NCI-H526 (cell line): ENCODE measurements at places on chromosomes 16 and 17.

DNA sequence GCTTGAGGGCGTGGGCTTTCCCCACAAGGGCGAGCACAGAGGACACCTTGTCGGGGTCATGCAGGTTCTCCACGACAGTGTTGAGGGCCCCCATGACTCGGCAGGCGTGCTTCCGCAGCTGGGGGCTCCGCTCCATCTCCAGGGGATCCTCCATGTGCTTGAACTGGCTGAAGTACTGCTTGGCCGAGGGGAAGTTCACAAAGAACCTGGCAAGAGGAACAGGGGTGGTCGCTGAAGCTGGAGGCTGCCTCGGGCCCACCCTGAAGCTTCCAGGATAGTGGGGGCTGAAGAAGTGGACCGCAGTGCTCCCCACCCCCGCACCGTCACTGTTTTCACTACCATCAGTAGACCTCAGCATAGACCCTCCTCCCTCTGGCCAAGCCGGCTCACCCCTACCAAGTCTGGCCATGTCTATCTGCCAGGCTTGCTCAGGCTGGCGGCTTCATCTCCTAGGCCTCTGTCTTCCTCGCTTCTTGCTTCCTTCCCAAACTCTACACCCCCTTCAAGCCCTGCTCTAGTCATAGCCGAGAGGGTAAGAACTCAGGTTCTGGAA, 5.9 kb downstream of the CYGB start:
- no peak for DNase-seq

DNA sequence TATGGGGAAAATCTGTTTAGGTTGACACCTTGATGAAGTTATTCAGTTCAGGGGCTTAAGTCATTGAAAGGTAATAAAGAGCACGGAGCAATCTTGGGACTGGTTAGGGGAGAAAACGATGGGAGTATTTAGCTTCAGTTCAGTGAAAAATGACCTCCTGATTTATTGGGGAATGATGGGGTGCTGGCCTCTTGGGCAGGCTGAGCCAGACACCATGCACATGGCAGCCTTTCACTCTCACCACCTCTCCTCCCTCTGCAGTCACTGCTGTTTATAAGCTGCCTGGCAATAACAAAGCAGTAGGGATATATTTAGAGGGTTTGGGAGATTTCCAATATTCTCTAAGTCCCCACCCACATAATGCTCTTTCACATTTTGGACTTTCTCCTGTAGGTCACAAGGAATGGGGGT, 140.5 kb upstream of the HS3ST2 start:
- no peak for DNase-seq

DNA sequence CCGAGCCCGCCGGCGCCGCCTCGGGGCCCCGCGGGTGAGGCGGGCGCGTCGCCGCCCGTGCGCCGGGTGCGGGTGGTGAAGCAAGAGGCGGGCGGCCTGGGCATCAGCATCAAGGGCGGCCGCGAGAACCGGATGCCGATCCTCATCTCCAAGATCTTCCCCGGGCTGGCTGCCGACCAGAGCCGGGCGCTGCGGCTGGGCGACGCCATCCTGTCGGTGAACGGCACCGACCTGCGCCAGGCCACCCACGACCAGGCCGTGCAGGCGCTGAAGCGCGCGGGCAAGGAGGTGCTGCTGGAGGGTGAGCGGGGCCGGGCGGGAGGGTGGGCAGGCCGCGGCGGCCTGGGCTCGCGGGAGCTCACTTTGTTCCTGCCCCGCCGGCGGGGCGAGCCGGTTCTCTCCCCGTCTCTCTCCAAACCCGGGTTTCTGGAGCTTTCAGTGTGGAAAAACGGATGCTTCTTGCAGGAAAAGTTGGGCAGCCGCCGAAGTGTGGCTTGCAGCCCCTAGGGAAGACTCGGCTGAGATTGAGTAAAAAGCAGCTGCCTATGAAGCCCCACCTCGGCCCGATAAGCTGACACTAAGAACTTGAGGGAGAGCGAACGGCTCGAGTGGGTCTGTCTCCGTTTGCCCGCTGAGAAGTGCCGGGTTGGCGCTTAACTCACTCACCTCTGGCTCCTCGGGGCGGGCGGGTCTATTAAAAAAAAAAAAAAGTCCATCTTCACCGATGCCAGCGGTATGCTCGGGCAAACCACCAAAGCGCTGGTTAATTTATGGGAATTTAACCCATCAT, 677 bp downstream of the SNTB2 start:
- DNase-seq: peak; percentile 69

DNA sequence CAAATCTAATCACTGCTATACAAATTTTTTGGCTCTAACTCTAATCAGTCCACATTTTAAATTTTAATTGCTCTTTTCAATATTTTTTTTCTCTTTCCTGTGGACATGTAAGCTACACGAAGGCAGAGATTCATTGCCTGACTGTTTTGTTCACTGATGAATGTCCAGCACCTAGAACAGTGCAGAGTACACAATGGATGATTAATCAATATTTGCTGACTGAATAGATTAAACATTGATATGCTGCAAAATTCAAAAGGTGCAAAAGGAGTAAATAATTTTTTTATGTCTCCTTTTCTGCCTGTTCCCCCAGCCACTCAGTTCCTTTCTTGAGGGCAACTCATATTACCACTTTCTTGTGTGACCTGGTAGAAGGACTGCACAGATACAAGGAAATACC, 32.8 kb downstream of the SCNN1B start:
- no peak for DNase-seq

DNA sequence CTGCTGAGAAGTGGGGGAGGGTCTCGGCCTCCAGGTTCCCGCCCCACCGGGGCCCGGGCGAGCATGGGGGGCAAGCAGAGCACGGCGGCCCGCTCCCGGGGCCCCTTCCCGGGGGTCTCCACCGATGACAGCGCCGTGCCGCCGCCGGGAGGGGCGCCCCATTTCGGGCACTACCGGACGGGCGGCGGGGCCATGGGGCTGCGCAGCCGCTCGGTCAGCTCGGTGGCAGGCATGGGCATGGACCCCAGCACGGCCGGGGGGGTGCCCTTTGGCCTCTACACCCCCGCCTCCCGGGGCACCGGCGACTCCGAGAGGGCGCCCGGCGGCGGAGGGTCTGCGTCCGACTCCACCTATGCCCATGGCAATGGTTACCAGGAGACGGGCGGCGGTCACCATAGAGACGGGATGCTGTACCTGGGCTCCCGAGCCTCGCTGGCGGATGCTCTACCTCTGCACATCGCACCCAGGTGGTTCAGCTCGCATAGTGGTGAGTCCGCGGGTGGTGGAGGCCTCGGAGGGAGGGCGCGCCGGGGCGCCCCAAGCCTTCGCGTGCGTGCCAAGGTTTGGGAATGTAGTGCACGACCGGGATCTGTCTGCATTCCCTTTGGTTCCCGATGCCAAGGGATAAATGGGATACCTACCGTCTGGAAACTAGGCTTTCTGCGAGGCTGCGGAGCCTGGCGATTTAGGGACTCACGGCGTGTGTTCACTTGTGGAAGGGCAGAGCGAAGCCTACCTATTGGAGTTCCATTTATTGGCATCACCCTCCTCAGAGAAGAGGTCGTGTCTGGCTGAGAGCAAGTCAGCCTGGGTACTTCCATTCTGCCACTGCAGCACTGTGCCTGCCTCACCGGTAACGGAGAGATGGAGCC, 1.0 kb downstream of the ZNRF1 start:
- peak; percentile 65 for DNase-seq

DNA sequence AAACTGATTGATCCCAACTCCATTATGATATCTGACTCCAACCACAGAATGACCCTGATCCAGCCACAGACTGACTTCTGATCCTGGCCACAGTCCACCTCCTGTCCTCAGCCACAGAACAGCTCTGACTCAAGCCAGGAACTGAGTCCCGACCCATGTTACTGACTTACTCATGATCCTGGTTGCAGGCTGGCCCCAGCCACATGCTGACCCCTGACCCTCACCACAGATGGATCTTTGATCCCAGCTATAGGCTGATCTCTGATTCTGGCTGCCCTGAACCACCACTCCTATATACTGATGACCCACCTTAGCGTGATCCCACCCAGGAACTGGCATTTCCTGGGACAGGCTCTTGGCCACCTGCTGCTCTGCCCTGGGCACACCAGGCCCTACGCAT, 32.2 kb upstream of the IL21R start:
- DNase-seq: no peak

DNA sequence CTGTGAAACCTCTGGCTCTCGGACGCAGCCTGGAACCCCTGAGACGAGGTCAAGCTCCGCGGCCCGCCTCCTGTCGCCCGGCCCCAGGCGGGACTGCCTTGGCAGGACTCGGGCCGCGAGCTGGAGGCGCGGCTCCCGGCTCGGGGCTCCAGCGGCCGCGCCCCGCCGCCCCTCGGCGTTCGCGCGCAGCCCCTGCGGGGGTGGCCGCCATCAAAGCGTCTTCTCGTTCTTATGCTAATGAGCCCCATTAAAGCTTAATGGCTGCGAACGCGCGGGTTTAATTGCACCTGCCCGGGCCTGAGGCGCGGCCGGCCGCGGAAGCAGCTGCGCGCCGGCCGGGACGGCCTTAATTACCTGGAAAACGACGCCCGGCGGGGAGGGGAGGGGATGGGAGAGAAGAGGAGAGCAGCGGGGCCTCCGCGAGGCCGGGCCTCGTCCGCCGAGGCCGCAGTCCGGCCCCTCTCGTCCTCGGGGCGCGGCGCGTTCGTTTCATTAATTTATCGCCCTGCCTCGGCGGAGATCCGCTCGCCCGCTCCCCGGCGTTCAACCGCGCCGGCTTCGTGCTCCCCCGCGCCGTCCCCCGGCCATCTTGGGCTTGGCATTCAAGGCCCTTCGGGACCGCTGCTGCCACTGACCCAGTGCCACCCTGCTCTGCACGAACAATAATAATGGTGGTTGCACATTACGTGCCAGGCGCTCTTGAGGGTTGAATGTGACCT, 19.2 kb downstream of the RAI1 start:
- DNase-seq: no peak

- DNase-seq: no peak
These were observed 30.4 kb downstream of the ERN1 start for GRCh38 chr17:64099543-64099942.

- no peak for DNase-seq
These were observed 34.6 kb upstream of the KCNJ2 start for GRCh38 chr17:70134777-70135176.

DNA sequence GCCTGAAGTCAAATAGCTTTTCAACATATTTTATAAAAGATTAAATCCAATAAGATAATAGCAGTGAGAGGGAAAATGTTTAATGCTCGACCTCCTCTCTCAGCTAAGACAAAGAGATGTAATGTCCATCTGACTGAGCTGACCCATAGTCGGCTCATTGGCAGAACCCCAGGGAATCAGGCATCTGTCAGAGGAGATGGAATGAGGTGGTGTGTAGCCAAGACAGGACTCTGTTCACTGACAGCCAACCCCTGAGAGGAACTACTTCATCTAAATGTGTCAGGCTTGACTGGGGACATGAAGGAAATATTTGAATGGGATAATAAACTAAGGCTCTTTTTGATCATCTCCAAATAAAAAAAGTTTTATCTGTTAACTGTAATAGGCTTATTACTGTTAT, 188.0 kb downstream of the CDH11 start:
- no peak for DNase-seq

DNA sequence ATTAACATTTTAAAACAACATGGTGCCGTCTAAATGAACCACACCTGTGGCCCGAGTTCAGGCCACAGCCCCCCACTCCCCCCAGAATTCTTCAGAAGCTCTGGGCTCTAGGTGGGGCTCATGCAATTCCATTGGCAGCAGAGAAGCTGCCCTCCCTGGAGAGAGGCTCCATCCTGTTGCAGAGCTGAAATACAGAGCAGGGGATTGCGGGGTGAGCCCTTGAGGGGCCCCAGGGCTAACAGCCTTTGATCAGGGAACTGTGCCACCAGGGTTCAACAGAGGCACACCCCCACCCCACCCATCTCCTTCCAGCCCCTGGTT, 69.3 kb downstream of the ABR start:
- DNase-seq: no peak

DNA sequence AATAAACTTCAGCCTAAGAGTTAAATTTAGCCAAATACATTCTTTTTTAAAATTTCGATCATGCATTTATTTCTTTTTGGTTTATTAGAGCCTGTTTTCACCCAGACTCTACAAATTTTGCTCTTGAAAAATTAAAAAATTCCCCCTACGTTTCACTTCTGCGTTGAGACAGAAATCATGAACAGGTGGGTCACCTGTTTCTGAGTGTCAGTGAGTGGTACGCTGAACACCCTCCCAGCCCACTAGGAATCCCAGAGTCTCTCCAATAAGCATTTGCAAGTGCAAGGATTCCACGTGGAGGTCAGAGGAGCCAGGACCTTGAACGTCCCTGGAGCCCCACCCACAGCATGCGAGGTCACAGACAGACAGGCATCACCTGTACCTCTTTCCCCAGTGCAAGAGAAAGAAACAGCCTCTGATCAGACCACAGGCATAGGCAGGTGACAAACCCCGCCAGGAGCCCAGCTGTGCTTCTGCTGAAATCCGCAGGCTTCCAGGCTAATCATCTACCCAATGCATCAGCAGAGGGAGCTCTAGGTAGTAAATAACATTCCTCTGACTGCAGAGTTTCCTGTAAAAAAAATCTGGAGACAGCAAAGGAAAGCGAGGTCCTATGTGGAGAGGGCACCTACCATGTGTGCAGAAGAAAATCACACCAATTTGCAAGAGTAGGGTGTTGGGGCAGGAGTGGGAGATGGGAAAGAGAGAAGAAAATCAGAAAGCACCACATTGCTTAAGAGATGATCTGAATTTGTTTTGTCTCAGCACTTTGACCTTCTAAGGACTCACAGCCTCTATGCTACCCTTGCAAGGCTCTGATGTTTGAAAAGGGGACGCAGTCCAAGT, 5.9 kb upstream of the XYLT1 start:
- DNase-seq: peak; percentile 32

DNA sequence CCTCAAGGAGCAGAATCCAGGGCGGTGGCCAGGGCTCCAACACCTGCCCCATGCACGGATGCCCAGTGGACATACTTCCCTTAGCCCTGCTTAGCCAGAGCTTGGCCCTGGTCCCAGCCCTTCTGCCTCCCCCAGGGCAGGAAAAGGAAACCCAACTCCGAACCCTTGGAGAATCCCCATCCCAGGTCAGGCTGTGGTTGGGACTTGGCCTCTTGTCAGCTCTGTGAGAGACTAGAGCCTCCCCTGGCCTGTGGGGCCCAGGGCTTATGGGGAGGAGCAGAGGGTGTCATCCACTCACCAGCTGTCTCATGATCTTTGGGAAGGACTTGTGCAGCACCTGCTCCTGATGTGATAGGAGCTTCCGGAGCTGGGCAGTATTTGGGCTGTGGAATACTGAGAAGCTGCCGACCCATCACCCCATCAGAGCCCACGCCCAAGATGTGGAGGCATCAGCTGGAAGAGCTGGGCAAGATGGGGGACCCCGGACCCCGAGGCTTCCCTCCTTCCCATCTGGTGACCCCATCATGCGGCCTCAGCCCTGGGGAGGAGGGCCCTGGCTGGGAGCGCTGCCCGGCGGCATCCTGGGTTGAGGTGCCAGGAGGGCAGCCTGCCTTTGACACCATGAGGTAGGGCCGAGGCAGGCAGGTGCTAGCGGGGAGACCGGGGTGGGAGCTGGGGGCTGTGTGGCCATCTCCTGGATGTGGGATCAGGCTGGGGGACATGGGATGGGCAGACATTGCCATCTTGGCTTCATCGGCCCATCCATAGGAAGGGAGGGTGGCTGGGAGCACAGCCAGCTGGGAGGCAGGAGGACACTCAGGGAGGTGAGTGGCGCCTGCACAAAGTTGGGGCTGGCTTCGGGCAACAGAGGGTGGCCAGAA, 45.1 kb downstream of the TNFRSF13B start:
- no peak for DNase-seq

- no peak for DNase-seq
These were observed 7.3 kb upstream of the RCVRN start for GRCh38 chr17:9912121-9913099.
